ENCODE measurements at places on chromosomes 12 and 14.

DNA sequence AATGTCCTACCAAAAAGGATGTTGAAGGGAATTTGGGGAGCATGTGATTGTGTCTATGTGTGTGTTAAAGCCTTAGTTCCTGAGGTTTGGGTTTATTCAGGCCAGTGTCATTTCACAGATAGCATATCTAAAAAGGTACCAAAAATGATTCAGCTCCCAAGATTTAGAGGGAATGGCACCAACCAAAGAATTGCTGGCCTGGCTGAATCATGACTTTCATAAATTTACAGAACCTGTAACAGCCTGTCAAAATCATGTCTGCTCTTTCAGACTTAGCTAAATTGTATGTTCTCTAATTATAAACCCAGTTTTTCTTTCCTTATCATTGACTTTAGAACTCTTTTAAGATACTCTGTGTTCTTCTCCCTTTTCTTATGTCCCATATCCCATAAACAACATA is 231.5 kb downstream of the NUBPL start:
- no peak for DNase-seq

- no peak for DNase-seq
Measured at GRCh38 chr14:59254911-59255545, 66.6 kb downstream of the DAAM1 start.

DNA sequence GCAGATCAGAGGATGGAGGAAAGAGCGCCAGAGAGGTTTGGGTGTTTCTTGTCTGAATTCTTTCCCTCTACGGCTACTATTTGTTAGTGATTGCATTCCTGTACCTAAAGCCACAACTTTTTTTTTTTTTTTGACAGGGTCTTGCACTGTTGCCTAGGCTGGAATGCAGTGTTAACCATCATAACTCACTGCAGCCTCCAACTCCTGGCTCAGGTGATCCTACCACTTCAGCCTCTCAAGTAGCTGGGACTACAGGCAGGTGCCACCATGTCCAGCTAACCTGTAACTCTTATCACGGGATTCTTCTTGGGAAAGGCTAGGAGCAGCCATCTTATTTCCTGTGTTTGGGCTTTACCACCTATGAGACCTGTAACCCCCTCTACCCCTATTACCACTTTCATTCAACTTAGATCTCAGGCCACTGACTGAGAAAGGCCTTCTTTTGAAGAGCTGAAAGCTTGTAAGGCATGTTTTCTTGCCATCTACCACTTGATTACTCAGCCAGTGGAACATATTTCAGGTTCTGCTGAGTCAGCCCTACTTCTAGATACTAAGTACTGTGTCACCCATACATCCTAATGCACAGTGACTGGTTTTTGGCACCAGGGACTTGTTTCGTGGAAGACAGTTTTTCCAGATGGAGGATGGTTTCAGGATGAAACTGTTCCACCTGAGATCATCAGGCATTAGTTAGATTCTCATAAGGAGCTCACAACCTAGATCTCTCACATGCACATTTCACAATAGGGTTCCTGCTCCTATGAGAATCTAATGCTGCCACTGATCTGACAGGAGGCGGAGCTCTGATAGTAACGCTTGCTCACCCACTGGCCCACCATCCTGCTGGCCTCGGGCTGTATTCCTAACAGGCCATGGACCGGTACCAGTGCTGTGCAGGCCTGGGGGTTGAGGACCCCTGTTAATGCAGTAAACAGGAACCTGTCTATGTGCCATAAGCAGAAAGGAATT is 6.9 kb downstream of the VEZT start:
- DNase-seq = no peak

DNA sequence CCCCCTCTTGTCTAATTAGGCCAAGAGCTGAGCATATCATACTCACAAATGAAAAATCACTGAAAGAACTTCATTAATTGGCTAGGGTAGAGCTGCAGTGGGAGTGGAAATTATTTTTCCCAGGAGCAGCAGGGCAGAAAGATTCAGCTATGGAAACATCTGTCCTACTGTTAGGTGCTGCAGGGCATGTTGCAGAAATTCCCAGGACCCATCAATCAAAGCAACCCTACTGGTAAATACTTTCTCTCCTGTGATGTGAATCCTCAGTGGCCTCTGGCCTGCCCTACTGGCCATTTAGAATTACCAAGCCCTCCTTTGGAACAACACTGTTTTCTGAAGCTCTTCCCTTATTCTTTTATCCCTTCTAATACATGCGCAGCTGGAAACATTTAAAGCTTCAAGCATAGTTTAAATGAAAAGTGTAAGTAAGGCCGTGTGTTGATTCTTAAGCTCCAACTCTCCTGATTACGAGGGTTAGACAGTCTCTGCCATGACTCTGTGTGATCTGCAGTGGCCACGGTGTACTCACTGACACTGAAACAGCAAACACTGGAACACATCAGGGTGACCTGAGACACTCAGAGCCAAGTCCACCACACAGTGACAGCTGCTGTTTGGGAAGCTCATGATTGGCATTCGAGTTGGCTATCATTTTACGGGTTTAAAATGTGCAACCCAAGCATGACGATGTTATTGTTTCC is 62.6 kb upstream of the TMCC3 start:
- no peak for DNase-seq

DNA sequence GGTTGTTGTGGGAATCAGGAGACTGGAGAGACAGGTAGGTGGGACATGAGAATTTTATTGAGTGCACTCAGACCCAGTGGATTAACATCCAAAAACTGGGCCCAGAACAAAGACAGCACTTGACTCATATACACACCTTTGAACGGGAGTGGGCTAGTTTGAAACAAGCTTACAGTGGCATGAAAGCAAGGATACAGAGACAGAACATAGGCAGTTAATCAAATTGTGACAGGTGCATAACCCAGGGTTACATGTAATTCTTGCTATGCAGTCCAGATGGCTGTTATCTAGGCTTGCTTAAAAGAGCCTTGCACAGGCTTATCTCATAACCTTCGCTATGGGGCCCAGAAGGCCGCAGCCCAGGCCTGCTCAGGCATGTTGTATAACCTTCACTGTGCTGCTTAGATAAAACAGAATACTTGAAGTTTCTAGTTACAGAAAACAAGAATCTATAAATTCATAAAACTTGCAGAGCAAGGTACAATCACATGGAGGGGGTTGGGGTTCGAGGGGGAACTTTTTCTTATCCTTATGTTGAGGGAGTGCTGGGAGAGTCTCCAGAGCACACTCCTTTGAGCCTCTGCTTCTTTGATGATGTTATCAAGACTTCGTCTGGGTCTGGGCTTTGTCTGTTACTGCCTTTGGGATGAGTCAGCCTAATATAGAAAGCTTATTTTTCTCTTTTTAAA is 81.7 kb downstream of the TNFAIP2 start:
- no peak for DNase-seq

DNA sequence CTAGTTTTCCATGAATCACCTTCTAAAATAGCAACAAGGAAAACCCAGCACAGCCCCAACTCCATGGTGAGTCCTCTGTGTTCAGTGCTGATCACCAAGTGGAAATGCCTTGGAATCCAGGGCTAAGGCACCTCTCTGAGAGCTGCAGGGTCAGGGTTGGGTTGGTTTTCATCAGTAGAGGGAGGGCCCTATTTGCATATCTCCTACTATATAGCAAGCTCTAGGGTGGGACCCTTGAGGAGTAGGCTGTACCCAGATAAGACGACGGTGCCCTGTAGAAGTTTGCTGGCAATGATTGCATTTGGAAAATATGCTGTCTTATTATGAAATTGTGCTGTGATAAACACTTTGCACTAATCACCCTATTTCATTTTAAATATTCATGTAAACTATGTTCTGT is 1011.8 kb downstream of the TMEM121 start:
- DNase-seq = no peak

- DNase-seq = no peak
Measured at GRCh38 chr12:5923751-5924150, 21.3 kb downstream of the ANO2 start.

DNA sequence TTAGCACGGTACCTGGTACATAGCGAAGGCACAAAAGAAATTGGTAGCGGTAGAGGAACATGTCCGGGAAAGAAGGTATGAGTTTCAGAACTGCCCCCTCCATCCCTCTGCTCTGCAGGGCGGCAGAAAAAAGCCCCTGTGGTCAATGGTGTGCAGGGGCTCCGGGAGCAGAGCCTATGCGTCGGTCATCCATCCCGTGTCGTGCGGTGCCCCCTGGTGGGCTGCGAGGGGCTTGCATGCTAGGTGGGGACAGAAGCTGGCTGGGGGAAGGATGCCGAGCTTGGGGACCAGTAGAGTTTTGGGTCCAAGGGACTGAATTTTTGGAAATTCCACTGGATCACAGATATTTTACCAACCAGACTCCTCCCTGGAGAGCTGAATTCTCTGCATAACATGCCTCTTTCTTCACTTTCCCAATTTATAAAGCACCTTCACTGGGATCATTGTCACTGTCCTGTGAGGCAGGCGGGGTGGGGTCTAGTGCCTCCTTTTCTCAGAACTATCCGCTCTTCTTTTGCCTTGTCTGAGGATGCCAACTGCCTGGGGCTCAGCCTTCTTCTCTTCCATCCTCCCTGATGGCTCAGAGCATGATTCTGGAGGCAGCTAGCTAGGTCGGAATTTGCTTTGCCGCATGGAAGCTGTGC is 148.7 kb downstream of the SMOC1 start:
- DNase-seq = no peak

DNA sequence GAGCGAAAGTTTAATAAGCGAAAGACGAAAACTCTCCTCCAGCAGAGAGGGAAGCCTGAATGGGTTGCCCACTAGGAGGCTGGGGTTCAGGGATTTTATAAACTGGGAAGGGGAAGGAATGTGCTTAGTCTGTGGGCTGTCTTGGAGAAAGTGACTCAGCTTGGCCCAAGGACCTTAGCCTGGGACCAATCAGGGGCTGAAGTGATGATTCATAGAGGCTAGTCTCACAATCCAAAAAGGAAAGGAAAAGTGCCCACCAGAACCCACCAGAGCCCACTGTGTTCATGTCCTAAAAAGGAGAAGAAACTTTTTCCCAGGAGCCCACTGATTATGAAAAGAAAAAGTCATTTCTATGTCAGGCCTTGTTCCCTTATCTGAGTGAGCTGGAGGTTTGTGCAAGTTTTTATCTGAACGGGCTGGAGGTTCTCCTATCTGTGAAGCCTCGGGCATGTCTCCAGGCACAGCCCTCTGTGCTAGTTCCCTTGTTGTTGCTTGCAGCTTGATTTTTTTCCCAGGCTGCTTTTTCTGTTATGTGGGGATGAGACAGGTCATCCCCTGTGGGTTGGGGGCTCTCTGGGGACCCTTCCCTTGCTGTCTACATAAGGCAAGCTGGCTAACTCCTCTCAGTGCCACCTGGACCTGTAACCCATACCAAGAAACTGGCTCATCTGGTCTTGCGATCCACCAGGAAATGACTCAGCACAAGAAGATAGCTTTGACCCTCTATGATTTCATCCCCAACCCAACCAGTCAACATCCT is 8.3 kb upstream of the GOLGA5 start:
- peak; percentile 53 for DNase-seq

DNA sequence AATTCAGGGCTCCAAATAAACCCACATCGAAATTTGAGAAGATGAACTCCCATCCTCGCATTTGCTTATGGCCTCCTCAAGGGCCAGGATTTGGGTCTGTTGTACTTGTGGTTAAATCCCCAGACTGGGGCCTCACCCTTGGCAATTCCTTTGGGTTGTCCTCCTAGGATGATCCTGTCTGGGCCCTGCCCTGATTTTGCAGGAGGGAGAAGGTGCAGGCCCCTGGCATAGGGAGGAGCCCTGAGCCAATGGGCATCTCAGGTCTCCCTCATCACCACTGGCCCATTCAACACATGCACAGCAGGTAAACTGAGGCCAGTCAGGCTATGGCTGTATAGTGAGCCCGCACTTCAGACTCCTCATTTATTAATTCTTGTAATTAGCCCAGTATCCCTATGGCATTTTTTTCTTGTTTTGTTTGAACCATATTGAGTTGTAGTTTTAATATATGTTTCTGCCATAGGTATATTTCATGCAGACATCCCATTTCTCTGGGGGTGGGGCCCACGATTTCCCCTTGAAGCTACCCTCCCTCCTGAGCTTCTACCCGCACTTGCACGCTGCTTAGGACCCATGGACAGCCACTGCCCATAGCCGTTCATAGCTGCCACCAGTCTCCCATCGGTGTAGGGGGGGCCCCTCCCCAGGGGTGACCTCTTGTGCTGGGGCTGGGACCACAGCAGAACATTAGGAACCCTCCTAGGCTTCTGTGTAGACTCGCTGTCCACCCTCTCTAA is 67.1 kb upstream of the DDX11 start:
- no peak for DNase-seq

Measured in skeletal muscle cell (primary cell).